A549 treated with dexamethasone at 1 μM for 4 hours (cell line): ENCODE measurements at places on chromosomes 5 and 9. TPM values are rescaled to one million over a fixed set of nuclear protein-coding genes. Genes with fewer than 3 reads are reported as not detected.

Gene PIP5K1B
- total RNA-seq: not detected in 5 replicates

Gene SOHLH1
- 0.06 to 0.11 TPM in 2 of 5 replicates, not detected in the others for total RNA-seq

Gene COL5A1
- 30.4 to 60.1 TPM (median 46.0 TPM) in 5 replicates for total RNA-seq

Gene OCLN
- 10.8 to 12.9 TPM (median 10.9 TPM) in 5 replicates for total RNA-seq

Gene CKMT2
- total RNA-seq: not detected in 5 replicates

Gene ADAM19
- total RNA-seq: 9.6 to 13.8 TPM (median 12.4 TPM) in 5 replicates

Gene ANAPC2
- total RNA-seq: 20.3 to 35.3 TPM (median 31.4 TPM) in 5 replicates

Gene SLC45A2
- total RNA-seq: not detected in 5 replicates

Gene CCNI2
- 0.06 to 0.12 TPM (median 0.08 TPM) in 5 replicates for total RNA-seq

Gene IL9
- total RNA-seq: not detected in 5 replicates

Gene RANBP3L
- total RNA-seq: not detected in 5 replicates

Gene CBY3
- not detected in 5 replicates for total RNA-seq

Gene OSMR
- 52.0 to 72.9 TPM (median 67.0 TPM) in 5 replicates for total RNA-seq

Gene POLK
- 8.3 to 14.4 TPM (median 12.1 TPM) in 5 replicates for total RNA-seq

Gene ARRDC1
- total RNA-seq: 39.9 to 76.5 TPM (median 67.1 TPM) in 5 replicates

Gene KIF12
- 0.99 to 2.3 TPM (median 1.7 TPM) in 5 replicates for total RNA-seq

Gene RAB3C
- total RNA-seq: not detected in 5 replicates

Gene TERT
- 1.5 to 2.9 TPM (median 2.5 TPM) in 5 replicates for total RNA-seq
